NCI-H460 (cell line): ENCODE measurements at places on chromosomes 2 and 18.

- no peak for DNase-seq
Measured at GRCh38 chr2:160646684-160647444, 153.3 kb upstream of the RBMS1 start.

DNA sequence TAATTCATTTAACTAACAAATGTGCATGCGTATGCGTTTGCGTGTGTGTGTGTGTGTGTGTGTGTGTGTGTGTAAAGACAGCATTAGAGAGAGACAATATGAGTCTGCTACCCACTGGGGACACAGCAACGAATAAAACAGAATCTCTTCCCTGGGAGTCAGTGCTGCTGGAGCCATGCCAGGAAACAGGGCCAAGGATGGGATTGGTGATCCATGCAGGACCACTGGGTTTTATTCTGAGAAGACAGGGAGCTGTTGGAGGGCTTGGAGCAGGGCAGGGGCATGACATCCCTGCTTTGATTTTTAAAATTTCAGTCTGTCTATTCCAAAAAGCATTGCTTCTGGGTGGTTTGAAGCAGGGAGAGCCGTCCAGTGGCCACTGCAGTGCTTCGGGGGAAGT is 62.9 kb downstream of the PDCL3 start:
- DNase-seq = no peak

GRCh38 chr2:42951263-42951938 is 159.0 kb upstream of the HAAO start:
- DNase-seq = no peak

GRCh38 chr2:168178520-168179324 is 68.7 kb downstream of the STK39 start:
- DNase-seq = no peak

DNA sequence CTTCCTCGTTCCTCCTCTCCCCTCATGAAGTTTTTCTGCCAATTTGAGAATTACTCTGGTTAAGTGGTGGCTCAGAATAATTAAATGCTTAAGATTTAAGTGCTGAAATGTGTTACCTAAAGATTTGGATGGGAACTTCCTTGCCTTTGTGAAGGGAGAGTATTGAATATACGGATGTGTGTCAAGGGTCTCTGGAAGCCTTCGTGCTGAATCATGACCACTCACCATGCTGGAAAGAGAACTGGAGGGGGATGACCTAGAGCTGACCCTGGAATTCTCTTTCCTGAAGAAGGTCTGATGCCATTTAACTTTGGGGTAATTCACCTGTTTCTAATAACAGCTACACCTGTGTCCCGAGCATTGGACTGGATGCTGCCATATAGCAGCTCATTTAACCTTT is 2.2 kb downstream of the MOCOS start:
- no peak for DNase-seq

- no peak for DNase-seq
Measured at GRCh38 chr18:48829443-48830149, 121.2 kb downstream of the SMAD7 start.

DNA sequence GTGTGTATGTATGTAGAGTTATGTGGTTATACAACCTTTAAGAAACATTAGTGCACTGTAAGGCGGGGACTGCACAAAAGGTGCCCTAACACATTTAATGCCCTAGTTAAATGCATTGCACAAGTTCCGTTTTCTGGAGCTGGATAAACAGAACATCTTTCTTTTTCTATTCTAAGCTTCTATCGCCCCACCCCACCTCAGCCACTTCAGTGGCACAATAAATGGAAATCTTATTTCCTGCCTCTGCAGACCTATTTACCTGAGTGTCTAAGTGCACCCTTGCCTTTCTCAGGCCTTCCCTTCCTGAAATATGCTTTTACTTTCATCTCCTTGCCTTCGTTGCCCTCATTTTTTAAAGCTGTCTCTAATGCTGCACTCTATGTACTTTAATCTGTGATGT is 123.5 kb downstream of the TANC1 start:
- peak; percentile 33 for DNase-seq

- DNase-seq = no peak
Measured at GRCh38 chr2:193929131-193929530, 1727.9 kb upstream of the SLC39A10 start.

- no peak for DNase-seq
Measured at GRCh38 chr2:26754539-26754938, 9.5 kb upstream of the SLC35F6 start.

DNA sequence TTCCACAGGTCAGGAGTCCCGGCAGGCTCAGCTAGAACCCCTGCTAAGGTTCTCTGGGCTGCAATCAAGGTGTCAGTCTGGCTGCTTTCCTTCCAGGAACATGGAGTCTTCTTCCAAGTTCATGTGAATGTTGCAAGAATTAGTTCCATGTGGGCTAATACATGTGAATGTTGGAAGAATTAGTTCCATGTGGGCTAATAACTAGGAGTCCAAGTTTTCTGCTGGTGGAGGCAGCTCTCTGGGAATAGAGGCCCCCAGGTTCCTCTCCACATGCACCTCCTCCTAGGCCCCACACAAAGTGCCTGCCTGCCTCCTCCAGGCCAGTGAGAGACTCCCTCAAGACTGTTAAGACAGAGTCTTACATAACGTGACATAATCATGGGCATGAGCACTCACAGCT is 140.8 kb upstream of the SLC35G4 start:
- DNase-seq = no peak

DNA sequence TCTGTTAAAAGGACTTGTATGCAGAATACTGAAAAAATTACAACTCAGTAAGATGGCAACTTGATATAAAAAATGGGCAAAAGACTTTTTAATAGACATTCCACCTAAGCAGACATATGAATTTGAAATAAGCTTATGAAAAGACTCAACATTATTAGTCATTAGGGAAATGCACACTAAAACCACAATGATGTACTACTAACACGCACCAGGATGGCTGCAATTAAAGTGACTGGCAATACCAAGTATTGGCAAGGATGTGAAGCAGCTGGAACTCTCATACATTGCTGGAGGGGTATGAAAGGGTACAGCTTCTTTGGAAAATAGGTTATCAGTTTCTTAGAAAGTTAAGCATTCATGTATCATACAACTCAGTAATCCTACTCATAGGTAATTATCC is 3.2 kb upstream of the ENOSF1 start:
- DNase-seq = no peak

DNA sequence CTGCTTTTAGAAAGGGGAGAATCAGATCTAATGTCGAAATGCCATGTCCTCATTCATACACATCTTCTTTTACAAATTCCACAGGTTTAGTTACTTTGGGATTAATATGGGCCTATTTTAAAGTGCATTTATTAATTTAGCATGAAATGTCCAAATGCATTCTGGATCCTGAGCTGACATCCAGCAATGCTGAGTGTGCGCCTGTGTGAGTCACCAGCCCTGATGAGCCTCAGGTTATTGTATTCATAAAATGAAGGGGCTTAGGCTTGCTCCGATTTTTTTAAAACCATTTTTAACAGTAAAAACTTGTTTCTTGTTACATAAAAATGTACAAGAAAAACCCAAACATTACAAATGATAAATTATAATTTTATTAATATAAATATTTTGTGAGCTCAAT is 94.1 kb downstream of the SH3YL1 start:
- no peak for DNase-seq

GRCh38 chr2:117674172-117674571 is 140.3 kb upstream of the DDX18 start:
- DNase-seq = no peak
